Activated CD4-positive, alpha-beta memory T cell treated with anti-CD3 and anti-CD28 coated beads, Interleukin-2, amount 10 ng/mL, durations not matched to agents 7 days and 5 days (primary cell): ENCODE measurements at places on chromosomes 2 and 18. TPM values are rescaled to one million over a fixed set of nuclear protein-coding genes. Genes with fewer than 3 reads are reported as not detected.

The CFAP221 gene
- total RNA-seq, result not detected

The CD226 gene
- total RNA-seq, result 102 TPM

The SKOR2 gene
- not detected for total RNA-seq

The HOXD12 gene
- not detected for total RNA-seq

GRCh38 chr2:190668892-190669291 lies 20.0 kb downstream of the NAB1 start:
- no peak for DNase-seq

DNA sequence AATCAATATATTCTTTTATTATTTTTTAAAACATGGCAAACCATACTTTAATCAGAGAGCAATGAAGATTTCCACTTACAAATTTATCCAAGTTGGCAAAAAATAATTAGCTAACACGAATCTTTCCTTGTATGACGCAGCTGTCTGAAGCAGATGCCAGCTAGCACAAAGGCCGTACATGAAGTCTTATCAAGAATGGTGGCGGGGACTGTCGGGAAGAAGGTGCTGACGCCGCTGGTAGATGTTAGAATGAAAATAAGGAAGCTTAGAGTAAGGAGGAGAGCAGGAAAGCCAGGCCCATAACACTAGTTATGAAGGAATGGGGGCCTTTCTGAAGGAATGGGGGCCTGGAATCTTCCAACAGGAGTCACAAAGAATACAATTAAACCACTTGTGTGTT lies 96.7 kb downstream of the ZNF516 start:
- no peak for DNase-seq

GRCh38 chr2:44801841-44802776 lies 139.4 kb upstream of the SIX3 start:
- no peak for DNase-seq
